ENCODE measurements at places on chromosomes 2 and 18.
A peak's percentile ranks its signal among the peaks of the same experiment; 100 is the strongest.

DNA sequence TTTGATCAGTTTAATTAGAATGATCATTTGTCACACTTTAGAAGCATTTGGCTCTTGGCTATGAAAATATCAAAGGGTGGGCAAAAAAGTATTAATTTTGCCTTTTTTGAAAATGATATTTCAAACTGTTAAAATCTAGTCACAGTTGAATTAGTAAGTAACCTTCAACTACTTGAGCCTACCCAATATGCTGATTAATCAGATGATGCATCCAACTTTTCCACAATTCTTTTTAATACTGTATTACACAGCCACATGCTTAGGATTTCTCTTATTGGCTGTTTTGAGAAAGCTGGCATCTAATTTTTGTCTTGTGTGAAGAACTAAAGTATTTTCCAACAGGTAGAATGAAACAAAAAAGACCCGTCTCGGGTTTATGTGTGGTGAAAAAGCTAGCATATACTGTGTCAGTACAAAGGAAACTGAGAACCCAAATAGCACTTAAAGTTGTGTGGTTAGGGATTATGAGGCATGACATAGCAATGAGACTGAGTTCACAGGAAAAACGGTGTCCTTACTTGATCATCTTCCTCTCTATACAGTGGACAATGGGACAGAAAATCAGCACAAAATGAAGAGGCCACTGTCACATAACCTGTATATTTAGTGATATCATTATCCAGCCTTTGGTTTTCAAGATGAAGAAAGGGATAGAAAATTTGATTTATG lies 11.7 kb downstream of the OSBPL6 start:
- no peak for DNase-seq

DNA sequence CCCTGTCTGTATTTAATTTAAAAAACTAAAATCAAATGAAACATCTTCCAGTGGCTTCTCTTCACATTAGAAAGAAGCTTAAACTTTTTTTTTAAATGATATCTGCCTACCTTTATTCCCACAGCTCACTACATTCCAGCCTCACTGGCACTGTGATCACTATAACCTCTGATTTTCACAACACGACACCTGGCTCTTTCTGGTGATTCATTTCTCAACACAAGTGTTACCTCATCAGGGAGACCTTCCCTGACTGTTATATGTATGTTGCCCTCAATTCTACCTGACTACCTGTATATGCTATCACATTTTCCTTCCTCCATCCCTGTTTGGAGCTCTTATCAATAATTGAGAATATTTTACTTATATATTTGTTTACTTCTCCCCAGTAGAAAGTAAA lies 76.6 kb downstream of the BAZ2B start:
- DNase-seq = no peak

GRCh38 chr2:109070290-109070689 lies 58.7 kb upstream of the SH3RF3 start:
- DNase-seq = no peak

GRCh38 chr2:26273501-26273900 lies 28.8 kb downstream of the HADHB start:
- DNase-seq = no peak

GRCh38 chr18:69469444-69469919 lies 68.8 kb downstream of the DOK6 start:
- peak; percentile 29 for DNase-seq

DNA sequence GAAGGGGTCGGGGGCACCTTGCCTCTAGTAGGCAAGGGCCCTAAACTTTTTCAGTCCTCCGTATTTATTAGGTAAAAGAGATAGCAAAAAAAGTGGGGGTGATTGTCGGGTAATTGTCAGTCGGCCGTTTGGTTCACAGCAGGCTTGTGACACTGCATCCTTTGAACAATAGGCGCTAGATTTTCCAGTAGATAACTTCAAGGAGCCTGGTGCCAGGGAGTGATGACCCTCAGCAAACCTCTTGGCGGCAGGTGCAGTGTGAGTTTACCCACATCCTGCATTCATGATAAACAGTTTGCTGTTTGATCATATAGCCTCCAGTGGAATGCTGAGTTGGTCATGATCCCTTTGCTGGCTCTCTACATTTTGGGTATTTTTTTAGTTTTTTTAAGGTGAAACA lies 22.9 kb downstream of the SERPINB8 start:
- DNase-seq = no peak

DNA sequence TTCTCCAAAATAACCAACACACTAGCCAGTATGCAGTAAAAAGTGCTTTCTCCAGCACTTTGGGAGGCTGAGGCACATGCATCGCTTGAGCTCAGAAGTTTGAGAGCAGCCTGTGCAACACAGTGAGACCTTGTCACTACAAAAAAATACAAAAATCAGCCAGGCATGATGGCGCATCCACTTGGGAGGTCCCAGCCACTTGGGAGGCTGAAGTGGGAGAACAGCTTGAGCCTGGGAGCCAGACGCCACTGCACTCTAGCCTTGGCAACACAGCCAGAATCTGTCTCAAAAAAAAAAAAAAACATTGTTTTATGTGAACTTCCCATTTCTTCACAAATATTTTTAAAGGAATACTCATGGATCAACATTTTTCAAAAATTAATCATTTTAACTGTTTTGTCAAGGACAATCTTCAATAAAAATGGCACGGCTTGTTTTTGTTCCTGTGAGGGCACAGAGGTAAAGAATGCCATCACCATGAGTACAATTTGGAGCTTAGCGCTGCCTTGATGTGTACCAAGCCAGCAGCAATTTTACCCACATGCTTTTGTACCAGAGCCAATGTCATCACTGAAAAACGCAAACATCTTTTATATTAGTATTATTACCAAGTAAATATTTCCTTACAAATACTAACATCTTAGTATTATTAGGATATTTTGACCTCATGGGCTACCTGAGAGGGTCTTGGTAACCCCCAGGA lies 26.7 kb downstream of the RAB1A start:
- DNase-seq = no peak

- DNase-seq = no peak
These were observed 134.0 kb downstream of the MCFD2 start for GRCh38 chr2:46781468-46782189.

- DNase-seq = no peak
These were observed 6.5 kb upstream of the UCN start for GRCh38 chr2:27314709-27315108.

DNA sequence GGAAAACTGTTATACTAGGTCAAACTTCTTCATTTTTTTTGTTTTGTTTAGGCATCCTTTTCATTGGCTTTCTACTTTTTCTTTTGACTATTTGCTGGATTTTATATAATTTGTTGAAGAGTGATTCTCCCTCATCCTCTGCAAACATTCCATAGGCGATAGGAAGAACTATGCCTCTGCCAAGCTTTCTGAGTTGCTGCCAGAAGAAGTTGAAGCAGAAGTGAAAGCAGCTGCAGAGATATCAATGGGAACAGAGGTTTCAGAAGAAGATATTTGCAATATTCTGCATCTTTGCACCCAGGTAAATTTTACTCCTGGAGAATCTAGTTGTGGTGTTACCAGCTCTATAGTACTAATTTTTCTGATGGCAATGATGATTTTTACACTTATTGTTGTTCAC lies 25.4 kb downstream of the NOP58 start:
- no peak for DNase-seq

- DNase-seq = no peak
These were observed 647 bp downstream of the CCDC121 start for GRCh38 chr2:27627963-27628766.

- DNase-seq = no peak
These were observed 4.9 kb upstream of the TMEM200C start for GRCh38 chr18:5900262-5900661.

DNA sequence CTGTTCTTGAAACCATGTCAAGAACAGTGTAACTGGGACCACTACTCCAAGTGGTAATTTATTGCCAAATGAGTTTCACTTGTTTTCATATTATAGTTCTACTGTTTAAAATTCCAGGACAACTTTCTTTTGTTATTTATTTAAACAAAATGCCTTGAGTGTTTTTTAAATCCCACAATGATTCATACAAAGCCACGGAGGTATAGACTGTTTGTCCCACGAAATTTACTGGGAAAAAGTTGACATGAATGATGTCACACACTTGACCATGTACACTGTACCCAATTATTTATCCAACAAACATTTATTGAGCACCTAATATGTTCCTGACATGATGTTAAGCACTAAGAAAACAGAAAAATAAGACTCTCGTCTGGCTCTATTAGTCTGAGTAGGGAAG lies 243.9 kb upstream of the SIX2 start:
- no peak for DNase-seq

DNA sequence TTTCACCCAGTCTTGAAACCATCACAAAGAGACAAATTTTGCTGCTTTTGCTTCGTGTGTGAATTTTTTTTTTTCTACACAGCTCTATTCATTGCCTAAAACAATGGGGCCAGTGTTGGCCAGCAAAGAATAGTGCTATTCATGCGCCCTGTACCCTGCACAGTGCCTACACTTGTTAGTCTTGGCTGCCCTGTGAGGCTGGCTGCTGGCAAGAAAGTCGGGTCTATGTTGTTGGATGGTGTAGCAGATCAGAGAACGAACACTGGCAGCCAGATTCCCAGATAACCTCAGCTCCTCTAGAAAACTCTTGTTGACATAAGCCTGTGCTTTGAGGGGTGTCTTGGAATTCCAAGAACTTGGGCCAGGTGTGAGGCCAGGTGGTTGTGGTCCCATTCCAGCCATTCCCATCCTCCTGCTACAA lies 455.7 kb upstream of the TCF4 start:
- DNase-seq = no peak

DNA sequence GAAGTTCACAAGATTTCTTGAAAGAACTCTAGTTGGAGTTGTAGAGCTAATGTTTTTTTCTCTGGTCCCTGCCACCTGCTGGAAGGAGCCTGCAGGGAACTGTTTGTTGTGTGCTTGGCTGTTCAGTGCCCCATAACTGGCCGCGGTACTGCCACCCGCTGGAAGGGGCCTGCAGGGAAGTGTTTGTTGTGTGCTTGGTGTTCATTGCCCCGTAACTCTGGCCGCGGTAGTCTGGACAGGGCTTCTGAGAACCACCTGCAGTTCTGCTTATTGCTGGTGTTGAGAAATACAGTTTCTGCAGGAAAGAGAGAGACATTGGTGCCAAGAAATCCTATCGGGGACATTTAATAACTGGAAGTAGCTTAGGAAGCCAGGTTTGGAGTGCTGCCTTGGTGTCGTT lies 58.1 kb downstream of the AGAP1 start:
- no peak for DNase-seq

DNA sequence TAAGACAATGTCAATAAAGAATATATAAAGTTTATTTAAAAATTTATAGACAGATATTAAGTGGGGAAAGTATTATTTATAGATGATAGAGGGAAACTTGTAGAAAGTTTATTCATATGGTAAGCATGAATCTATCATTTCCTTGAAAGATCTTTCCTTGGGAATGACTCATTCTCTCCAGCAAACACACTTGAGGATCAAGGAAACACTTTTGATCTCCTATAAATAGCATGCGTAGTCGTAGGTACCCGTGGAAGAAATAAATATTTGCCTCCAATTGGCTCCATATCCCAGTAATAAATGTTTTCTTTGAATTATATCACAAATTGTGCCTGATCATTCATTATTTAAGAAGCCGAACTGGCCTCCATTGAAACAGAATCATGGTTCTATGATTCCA lies 483.4 kb downstream of the RNF144A start:
- no peak for DNase-seq

DNA sequence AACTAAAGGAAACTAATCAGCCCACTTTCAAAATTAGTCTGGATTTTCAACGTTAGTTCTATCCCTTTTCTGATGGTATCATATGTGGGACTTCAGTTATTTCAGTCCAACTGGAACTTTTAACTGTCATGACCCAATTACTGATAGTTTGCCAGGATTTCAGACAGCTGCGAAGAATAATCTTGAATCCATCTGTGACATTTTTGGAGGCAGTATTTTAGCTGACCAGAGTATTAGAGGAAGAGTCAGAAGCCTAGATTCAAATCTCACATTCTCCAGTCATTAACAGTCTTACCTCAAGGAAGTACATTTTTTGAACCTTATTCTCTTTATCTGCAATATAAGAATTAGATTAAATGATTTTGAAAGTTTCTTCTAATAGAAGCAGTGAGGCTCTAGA lies 81.3 kb downstream of the PTRHD1 start:
- DNase-seq = no peak

GRCh38 chr2:217922101-217923006 lies 80.4 kb downstream of the TNS1 start:
- DNase-seq = no peak

DNA sequence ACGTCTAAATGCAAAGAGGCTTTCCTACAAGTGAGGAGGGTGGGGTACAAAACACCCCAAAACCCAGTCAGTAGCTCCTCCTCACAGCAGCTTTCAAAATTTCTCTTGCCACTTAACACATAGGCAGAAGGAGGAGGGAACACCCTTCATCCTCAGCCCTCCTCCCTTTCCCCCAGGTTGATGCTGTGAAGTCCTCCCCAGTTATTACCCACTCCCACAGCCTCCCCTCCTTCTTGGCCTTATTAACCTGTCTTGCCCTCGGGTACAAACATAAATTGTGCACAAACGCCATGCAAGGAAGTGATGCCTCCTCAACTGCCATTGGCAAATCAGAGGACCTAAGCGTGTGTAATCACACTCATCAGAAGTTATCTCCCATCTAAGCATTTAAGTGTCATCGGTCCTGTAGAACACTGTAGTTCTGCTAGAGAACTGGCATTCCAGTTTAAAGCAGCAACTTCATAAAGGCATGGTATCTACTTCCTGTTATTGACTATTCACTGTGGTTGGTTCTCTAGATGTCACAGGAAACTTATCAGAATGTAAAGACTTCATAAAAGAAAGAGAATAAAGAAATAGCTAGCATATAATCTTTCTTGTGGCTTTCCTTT lies at the start of gene DSC1:
DSC1 (minus strand) TSS at position 32 of the 611 bp plus-strand sequence. CDS start 262 bp downstream, outside the sequence.
- DNase-seq = no peak

- no peak for DNase-seq
These were observed 72.7 kb downstream of the SPIRE1 start for GRCh38 chr18:12585218-12585617.

DNA sequence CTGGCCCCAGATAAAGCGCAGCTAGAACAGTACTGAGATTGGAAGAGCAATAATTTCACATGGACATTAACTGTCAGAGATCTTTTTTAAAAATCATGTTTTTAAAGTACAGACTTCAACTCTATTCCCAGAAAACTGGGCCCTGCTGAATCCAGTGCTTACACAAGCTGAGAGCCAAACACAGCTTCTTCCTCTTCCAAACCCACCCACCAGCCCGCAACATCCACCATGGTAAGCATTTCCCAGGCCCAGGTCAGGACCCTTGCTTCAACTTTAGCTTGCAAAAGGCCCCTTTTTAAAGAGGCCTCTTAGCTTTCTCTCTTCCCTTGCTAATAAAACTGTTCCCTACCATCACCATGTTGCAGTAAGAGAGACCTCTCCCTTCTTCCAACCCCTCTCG lies 2.1 kb downstream of the AAK1 start:
- DNase-seq = no peak

- DNase-seq = no peak
These were observed 141.5 kb downstream of the WDSUB1 start for GRCh38 chr2:159144776-159145614.

GRCh38 chr2:68750592-68751396 lies 16.2 kb downstream of the ARHGAP25 start:
- DNase-seq = no peak

GRCh38 chr2:238716585-238716984 lies 131.3 kb upstream of the TWIST2 start:
- DNase-seq = no peak

GRCh38 chr2:169818241-169818640 lies 6.5 kb downstream of the METTL5 start:
- no peak for DNase-seq
